AG09309 (cell line): ENCODE measurements at places on chromosomes 13 and 19.

- DNase-seq: no peak
Measured at GRCh38 chr13:51542346-51543242, 41.7 kb upstream of the WDFY2 start.

GRCh38 chr13:49346460-49346859 lies 97.4 kb downstream of the CAB39L start:
- DNase-seq: no peak

GRCh38 chr13:30371649-30372265 lies 50.5 kb upstream of the UBE2L5 start:
- peak; percentile 28 for DNase-seq

DNA sequence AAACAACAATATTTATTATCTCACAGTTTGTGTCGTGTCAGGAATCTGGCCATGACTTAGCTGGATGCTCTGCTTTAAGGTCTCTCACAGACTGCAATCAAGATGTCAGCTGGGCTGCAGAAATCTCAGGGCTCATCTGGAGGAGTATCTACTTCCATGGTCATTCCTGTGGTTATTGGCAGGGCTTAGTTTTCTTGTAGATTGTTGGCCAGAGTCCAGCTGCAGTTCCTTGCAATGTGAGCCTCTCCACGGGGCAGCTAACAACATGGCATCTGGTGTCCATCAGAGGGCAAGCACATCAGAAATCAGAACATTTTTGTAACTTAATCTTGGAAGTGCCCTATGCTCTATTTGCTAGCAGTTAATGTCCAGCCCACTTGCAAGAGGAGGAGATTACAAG lies 45.7 kb upstream of the TDRD3 start:
- DNase-seq: peak; percentile 37

DNA sequence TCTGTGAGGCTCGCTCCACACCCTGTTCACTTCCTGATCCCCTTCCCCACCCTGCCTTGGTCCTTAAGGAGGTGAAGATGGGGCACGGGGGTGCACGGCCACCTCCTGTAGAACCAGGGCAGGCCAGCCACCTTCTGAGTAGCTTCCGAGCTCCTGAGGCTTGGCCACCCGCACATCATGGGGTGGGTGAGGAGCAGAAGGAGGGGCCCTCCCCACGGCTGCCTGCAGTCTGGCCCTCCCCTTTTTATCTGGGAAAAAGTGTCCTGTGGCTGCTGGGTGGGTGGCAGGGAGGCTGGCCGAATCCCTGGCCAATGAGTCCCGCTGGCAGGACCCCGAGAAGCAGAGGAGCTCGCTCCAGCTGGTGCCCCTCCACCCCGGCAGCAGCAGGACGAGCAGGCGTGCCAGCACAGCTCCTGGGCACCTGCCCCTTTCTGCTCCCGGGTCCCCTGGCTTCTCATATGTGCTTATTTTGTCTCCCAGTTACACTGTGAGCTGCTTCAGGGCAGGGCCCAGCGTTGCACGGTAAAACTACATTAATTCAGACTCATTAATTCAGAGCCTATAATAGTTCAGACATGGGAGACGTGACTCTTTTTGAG lies 135.0 kb downstream of the KDM4B start:
- no peak for DNase-seq

DNA sequence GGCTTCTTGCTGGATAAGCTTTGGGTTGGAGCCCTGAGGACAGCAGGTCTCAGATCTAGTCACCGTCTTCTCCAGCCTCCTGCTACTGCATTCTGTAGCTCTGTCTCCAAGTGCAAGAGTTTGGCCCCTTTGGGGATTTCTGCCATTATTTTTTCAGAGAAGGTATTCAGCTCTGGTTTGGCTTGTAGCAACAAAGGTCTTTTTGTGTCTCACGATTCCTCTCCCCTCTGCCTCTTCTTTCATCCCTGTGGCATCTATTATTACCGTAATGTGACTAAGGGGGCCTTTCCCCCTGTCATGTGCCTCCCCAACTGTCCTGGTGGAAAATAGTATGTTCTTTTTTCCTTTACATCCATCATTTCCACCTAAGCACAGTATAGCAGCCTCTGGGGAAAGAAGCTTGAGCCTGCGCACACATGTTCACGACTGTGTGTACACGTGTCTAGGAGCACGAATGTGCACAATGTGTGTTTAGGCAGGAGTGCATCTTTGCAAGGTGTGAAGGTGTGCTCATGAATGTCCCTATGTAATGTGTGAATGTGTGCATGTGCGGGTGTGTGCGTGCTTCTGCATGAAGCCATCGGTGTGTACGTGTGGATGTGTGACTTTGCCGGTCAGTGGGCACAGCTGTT lies 273.9 kb downstream of the ZNF536 start:
- DNase-seq: no peak

DNA sequence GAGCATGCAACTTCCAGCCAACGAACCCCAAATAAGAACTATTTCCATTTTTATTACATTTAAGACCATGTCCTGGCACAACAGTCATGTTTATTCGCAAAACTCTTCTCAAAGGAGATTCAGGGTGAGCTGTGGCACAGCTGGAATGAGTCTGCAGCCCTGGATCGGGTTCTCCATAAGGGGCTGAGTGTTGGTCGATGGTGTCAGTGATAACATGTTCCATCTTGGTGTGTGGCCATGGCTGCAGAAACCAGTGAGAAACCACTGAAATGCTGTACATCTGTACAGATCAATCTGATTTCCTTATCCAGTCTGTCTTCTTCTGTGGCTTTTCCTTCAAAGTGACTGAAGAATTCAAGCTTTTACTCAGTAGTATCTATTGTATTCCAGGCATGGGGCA lies 15.2 kb downstream of the FAM124A start:
- no peak for DNase-seq

DNA sequence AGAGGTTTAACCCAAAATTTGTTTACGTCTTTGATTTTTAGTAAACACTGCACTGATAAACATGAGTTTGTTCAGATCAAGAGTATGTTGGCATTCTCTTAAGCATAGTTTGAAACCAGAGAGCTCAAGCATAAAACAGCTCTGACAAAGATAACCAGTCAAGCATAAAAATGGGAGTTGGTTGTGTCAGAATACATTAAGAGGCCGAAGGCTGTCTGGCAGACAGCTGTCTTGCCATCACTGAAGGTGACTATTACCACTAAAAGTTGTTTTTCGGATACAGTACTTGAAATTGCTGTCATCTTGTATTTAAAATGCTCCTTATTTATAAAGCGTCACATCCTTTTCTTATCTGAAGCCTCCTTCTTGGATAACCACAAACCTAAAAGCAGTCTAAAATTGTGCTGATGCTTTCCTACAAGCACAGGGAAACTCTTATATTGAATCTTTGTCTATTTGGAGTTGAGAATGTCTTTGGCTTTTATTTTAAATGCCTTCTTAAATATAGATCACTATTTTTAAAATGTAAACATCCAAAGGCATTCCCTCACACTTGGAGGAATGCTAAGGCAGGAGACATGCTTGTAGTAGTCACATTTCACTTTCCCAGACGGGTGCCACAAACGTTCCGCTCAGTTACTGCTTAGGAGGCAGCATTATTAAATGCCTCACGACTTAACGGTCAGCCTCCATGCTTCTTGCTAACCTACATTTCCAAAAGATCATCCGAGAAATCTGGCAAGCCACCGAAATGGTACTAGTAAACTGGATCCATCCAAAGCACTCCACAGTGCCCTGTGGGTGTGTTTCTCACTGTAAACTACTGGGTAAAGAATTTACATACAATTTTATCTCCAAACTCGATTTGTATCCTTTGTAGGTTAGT lies 1.5 kb downstream of the SMAD9 start:
- no peak for DNase-seq

DNA sequence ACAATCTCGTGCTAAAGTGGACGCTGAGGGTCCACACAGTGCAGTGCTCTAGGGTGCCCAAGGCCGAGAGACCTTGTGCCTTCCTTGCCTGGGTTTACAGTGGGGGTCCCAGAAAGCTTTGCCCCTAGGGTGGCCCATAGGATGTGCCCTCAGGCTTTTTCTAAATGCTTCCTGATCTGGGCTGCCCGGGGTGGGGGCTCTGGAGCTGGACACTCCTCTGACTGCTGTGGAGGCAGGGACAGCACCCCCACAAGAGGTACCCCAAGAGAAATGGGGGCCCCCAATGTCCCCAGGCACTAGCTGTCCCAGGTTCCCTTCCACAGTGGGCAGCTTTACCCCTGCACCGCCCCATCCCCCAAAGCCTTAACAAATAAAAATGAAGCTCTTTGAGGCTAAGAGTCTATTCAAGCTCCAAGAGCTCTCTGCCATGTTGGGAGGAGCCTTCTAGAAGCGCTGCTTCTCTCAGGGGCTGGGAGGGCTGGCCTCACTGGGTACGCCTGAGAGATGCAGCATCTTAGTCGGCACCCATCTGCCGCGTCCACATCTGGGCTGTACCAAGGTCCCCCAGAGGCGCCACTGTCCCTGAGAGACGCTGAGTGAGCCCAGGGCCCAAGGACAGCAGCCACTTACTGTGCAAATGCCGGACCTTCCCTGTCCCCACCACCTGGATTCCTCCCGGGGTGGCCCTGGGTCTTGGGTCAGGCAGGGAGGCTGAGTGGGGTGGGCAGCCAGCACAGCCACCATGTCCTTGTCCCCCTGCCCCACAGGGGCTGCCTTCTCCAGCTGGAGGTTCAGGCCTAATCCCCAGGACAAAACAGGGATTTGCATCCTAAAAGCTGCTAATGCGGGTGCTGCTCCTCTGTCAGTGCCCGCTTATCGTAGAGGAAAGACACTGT lies 27.4 kb downstream of the CEBPA start:
- DNase-seq: no peak

GRCh38 chr19:31285744-31286143 lies 63.5 kb downstream of the TSHZ3 start:
- DNase-seq: no peak

- no peak for DNase-seq
Measured at GRCh38 chr13:93145199-93145598, 81.4 kb upstream of the GPC6 start.

GRCh38 chr19:34269968-34270621 lies 15.7 kb downstream of the GARRE1 start:
- no peak for DNase-seq

DNA sequence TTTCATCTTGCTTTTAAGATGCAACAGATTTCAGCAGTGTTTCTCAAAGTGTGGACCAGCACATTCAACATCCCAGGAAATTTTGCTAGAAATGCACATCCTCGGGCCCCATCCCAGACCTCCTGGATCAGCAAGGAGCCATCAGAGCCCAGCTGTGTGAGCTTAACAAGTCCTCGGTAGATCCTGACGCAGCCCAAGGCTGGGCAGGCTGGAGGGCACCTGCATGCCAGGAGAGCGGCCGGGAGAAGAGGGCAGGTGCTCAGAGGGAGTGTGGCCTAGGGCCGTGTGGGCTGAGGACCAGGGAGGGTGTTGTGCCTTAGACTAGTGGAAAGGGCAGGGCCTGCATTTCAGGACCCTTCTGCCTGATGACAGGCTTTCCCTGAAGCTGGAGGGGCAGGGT lies 2.2 kb upstream of the MCF2L start:
- no peak for DNase-seq

- no peak for DNase-seq
Measured at GRCh38 chr13:47646298-47646697, 354.8 kb downstream of the SUCLA2 start.

GRCh38 chr19:54172471-54173358 lies at the start of gene TMC4:
TMC4 (minus strand) TSS chr19:54173160; CDS start chr19:54173117, 43 bp downstream.
- DNase-seq: no peak

GRCh38 chr19:41166944-41167804 lies 25.8 kb upstream of the CYP2S1 start:
- DNase-seq: no peak

DNA sequence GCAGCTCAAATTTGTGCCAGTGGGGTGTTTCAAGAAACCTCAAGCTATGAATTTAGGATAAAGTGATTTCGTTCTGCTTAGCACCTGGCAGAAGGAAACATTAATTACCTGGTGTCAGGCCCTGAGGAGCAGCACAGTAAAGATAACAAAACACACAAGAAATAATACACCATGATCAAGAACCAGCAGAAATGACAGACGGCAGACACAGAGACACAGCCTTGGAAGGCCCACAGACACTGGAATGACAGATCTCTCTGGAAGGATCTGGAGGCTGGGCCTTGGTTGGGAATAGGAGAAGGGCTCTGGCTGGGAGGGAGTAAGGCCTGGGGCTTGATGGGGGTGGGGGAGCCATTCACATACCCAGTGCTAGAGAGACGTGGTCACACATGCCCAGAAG lies 10.8 kb downstream of the PRODH2 start:
- no peak for DNase-seq

GRCh38 chr13:50910485-50910805 lies 854 bp downstream of the RNASEH2B start:
- DNase-seq: no peak

DNA sequence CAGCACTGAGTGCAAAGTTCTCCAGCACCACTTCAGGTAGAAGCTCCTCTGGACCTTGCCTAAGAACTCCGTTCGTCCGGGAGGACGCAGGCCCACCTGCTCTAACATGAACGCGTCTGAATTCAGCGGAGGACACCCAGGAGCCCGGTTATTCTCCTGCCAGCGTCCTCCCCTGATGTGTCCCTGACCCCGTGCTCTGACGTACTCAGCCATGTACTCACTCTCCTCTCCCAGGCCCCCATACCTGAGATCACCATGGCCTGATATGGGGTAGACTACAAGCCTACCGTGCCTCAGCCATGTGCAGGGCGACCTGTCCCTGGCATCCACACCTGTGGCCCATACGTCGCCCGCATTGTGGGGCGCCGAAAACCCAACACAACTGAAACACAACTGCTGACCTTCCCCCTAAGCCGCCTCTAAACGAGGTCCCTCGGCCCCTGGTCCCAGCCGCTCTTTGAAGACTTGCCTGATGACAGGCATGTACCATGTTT lies 744 bp upstream of the ZNF584 start:
- no peak for DNase-seq

- DNase-seq: no peak
Measured at GRCh38 chr19:13864667-13865570, 12.0 kb upstream of the NANOS3 start.

DNA sequence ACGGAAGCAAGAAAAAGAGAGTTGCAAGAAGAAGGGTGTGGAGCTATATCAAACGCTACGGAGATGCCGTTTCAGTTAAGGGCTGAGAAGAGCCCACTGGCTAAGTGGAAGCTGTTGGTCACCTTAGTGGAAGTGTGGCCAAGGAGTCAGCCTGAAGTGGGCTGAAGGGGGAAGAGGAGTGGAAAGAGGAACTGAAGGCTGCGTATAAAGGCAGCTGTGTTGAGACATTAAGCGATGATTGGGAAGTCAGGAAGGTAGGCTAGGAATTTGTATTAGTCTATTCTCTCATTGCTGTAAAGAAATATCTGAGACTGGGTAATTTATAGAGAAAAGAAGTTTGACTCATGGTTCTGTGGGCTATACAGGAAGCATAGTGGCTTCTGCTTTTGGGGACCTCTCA lies 14.1 kb upstream of the FRY start:
- DNase-seq: no peak

- DNase-seq: no peak
Measured at GRCh38 chr19:31504221-31504620, 155.0 kb upstream of the TSHZ3 start.

GRCh38 chr19:3133793-3134116 lies 2.1 kb upstream of the GNA15 start:
- no peak for DNase-seq

DNA sequence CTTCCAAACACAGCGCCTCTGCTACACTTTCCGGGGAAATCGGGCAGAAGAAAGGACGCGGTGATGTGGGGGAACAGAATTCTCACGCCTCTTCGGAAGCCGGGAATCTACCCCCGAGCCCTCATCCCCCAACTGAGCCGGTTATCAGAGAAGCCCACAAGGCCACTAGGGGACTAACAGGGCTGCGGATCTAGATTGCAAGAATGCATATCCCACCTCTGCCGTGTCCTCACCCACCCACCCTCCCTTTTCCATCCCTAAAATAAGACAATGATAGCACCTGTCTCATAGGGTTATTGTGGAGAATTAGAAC lies 1.1 kb downstream of the IGFLR1 start:
- DNase-seq: no peak
